ENCODE measurements at places on chromosomes 1 and 21.

DNA sequence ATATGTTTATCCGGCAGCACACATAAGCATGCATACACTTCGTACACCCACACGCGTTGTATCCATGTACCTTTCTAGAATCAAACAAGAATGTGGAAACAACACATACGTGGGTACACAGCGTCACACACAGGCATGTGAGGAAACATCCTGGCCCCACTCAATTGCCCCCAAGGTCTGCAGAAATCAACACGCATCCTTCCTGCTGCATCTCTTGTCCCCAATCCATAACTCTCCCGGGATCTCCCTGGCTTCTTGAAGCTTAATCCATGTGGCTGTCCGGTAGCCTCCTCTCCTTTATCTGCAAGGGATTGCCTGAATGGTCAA, 5.5 kb upstream of the TBX15 start:
- DNase-seq = no peak

DNA sequence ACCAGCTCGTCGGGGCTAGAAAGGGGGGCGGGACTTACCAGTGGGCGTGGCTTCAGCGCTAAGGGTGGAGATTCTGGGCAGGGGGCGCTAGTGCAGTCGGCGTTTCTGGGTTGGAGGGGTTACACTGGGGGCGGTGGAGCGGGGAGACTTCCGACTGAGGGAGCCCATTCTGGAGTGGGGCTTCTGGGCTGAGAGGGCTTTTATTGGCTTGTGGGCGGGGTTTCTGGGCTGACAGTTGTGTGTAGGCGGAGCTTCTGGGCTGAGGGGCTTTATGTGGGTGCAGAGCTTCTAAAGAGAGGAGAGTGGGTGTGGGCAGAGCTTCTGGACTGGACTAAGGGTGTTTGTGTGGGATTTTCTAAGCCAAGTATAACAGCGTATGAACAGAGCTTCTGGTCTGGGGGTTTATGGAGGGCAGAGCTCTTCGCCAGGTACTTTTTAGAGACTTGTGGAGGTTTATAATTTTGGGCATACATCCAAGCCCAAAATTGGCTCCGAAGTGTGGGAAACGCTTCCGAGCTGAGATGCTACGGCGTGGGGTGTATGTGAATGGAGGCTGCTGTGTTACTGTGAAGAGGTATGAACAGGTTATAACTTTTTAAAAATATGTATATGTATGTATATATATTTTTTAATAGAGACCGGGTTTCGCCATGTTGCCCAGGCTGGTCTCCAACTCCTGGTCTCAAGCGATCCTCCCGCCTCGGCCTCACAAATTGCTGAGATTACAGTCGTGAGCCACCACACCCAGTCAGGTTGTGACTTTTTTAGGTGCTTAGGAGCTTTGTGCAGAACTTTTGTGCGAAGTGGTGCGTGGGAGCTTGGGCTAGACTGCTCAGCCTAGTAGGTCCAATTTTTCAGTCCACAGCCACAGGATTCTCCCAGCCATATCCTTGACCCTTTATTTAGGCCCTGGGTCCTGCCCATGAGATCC, 825 bp downstream of the TMEM39B start:
- DNase-seq = no peak

DNA sequence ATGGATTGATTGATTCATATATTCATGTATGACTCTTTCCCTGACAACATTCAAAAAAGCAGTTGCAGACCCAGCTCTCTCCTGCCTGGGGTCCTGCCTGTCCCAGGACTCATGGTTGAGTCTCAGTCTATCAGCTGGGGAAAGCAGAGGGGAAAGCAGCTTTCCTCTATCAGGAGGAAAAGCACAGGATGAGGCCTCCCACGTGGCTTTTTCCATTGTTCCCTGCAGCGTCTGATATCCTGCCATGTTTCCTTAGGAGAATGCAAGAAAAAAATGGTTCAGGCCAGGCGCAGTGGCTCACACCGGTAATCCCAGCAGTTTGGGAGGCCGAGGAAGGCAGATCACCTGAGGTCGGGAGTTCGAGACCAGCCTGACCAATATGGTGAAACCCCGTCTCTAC, 133.0 kb upstream of the VAMP3 start:
- DNase-seq = no peak

DNA sequence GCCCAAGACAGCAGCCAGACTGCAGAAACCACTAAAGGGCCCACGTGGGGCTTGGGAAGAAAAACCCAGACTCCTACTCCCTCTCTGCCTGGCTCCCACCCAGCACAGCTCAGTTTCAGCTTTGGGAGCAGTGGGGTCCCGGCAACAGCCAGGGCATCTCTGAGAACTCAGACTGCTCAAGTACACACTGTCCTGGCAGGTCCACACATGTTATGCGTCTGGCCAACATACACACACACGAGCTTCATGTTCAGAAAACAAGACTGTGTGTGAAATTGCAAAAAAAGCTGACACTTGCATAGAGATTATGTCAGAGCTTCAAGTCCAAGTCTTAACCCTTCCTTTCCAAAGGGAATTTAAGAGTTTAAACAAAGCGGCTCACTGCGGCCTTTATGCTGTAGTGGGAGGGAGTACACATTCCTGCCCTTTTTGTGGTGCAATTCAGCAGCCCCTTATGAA, 136.6 kb upstream of the CD34 start:
- DNase-seq = peak; percentile 61

- DNase-seq = no peak
These were observed 82.9 kb downstream of the NIBAN1 start for GRCh38 chr1:184891440-184891839.

DNA sequence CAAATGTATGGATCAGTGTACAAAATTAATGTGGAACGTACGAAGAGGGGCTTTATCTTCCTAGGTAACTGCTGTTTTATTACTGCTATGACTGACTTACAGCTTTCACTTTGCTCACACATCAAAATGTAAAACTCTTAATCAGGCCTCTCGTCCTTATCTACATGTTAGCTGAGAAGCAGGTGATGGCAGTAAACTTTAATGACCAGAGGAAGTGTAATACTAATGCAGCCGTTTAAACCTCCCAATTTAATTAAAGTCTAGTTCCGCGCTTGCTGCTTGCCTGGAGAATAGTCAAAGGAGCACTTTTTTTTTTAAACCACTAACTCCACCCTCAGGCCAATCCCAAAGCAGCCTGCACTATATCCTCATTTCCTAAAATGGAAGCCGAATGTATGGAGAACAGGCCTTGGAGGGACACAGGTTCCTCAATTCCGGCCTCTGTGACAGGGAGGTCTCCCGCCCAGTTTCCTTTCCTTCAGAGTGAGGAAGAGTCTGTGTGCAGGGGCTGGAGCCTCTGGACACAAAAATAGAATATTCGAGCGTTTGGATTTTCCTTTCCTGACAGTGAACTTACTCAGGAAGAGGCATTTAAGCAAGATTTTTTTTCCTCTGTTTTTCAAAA, 36.7 kb upstream of the RASAL2 start:
- DNase-seq = no peak

- DNase-seq = no peak
These were observed 112.4 kb upstream of the ZNF648 start for GRCh38 chr1:182173808-182174512.

DNA sequence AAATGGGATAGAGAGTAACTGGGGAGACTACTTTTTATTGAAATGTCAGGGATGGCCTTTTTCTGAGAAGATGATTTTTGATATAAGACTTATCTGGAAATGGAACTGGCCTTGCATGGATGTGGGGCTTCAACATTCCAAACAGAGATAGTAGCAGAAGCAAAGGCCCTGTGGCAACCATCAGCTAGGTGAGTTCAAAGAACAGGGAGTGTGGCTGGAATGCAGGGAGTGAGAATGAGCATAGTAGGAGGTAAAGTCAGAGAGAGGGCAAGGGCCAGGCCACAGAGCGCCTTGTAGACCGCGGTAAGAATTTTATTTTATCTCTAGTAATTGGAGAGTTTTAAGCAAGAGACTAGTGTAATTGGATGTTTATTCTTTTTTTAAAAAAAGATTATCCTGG, 227.0 kb upstream of the B3GALT2 start:
- DNase-seq = no peak

DNA sequence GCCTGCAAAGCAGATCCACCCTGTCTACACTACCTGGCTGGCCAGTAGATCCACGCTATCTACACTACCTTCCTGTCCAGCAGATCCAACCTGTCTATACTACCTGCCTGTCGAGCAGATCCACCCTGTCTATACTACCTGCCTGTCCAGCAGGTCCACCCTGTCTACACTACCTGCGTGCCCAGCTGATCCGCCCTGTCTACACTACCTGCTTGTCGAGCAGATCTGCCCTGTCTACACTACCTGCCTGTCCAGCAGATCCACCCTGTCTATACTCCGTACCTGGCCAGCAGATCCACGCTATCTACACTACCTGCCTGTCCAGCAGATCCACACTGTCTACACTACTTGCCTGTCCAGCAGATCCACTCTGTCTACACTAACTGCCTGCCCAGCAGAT, 102.8 kb upstream of the SAMD11 start:
- DNase-seq = no peak

GRCh38 chr21:14977814-14978213, 87.0 kb downstream of the NRIP1 start:
- no peak for DNase-seq

GRCh38 chr1:89274411-89274857, 1.8 kb upstream of the GBP5 start:
- DNase-seq = peak; percentile 92

- DNase-seq = no peak
These were observed 17.9 kb upstream of the MPL start for GRCh38 chr1:43319766-43320165.

- DNase-seq = no peak
These were observed 581.3 kb upstream of the BEND5 start for GRCh38 chr1:49358036-49358435.

- DNase-seq = peak; percentile 86
These were observed 1016.1 kb downstream of the KCNT2 start for GRCh38 chr1:195591917-195592672.

- no peak for DNase-seq
These were observed 39.1 kb downstream of the CLIC6 start for GRCh38 chr21:34707876-34708325.

DNA sequence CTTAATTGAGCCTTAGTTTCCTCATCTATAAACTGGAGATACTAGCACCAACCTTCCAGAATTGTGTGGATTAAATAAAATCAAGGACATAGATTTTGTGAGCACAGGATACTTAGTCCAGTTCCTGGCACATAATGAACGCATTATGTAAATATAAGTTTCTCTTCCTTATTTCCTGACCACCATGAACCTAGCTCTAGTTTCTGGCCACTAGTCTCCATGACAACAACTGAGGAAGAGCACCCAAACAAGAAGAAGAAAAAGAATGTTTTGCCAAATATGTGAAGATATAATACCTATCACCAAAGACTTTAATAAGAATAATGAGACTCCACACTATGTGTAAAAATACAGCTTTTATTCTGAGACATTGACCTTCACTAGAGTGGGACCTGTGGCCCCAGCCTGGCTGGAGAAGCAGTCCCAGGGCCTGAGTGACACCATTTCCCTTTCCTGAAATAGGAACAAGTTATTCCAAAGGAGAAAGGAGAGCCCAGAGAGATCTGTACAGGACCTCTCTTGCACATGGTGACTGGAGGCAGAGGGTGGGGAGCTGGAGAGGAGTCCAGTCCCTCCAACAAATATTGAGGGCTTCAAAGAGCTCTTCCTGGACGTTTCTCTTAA, 940 bp upstream of the USF1 start:
- DNase-seq = no peak

DNA sequence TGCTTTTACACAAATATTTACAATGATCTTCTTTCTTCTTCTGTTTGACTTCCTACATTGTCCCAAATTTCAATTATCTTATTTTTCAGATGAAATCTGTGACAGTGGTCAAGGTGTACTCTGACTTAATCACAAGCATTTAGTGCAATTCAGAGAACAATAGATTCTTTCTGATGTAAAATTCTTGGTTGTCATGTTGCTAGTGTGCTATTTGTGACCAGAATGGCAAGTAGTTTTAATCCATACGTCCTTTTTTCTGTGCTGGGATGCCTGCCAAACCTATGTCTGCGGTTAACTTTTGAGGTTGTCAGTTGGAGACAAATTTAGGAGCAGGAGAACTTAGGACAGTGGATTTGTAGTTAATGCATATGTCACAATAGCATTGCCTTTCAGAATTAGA, 31.0 kb downstream of the NCAM2 start:
- DNase-seq = no peak

- DNase-seq = no peak
These were observed 3.1 kb upstream of the BARHL2 start for GRCh38 chr1:90720145-90720636.

GRCh38 chr1:45328680-45329079, 2.0 kb downstream of the HPDL start:
- DNase-seq = no peak

GRCh38 chr1:114310695-114311271, 157.1 kb upstream of the SYT6 start:
- peak; percentile 89 for DNase-seq

DNA sequence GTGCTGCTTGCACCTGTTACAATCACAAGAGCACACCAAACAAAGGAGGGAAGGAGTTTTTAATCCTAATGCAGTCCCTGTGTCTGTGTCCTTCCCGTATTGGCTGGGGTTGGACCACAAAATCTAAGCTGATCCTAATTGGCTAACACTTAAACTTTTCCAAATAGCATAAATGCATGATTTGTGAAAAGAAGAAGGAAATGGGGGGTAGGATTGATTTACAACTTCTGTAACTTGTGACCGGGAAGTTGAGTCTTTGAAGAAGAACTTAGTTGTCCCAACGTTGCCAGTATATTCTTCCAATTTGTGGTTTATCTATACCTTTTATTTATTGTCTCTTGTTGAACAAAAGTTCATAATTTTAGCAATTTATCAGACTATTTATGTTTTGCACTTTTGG, 11.8 kb upstream of the IPP start:
- DNase-seq = no peak

DNA sequence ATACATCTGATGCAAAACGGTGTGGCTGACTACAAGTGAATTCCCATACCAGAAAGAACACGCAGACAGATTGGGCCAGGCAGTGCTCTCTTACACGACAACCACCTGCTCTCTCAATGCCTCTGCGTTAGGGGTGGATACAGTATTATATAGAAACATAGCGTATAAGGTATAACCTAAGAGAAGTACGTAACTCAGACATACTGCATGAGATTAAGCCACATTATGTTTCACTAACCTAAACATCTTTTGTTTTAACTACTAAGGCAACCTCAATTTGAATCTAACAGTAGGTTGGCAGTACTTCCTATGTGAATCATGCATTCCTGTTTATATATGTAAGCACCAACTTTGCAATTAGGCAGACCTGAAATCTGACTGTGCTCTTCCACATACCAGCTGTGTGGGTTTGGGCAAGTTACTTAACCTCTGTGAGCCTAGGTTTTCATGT, 58.1 kb upstream of the COA6 start:
- DNase-seq = peak; percentile 46

Measured in AG10803 (cell line).